ENCODE measurements at places on chromosomes 2 and 18. TPM values are rescaled to one million over a fixed set of nuclear protein-coding genes. Genes with fewer than 3 reads are reported as not detected.

The CXCR4 gene
- total RNA-seq: 12.4 TPM

The SPATA3 gene
- total RNA-seq: not detected

The GATA6 gene
- total RNA-seq: 58.4 TPM

The SCTR gene
- 0.56 TPM for total RNA-seq

The ERICH2 gene
- 2.4 TPM for total RNA-seq

The NEU2 gene
- not detected for total RNA-seq

The SLC40A1 gene
- 49.6 TPM for total RNA-seq

The ANTXR1 gene
- 0.86 TPM for total RNA-seq

The SLC14A1 gene
- not detected for total RNA-seq

The SLC5A7 gene
- not detected for total RNA-seq

The DHRS9 gene
- total RNA-seq: 16.6 TPM

The STRN gene
- total RNA-seq: 25.9 TPM

The STAT4 gene
- 1.3 TPM for total RNA-seq

The RRM2 gene
- 154 TPM for total RNA-seq

The CSRNP3 gene
- total RNA-seq: 0.86 TPM

The TMEM37 gene
- 0.61 TPM for total RNA-seq

The IL36A gene
- not detected for total RNA-seq

The AAMP gene
- 117 TPM for total RNA-seq

The MAL gene
- total RNA-seq: not detected

The BOLL gene
- not detected for total RNA-seq

The GDF7 gene
- not detected for total RNA-seq

The RGPD4 gene
- not detected for total RNA-seq

The CCDC148 gene
- total RNA-seq: 5.1 TPM

The RBKS gene
- total RNA-seq: 2.3 TPM

The MTLN gene
- 54.1 TPM for total RNA-seq

The LTBP1 gene
- total RNA-seq: 13.9 TPM

The IL36B gene
- total RNA-seq: not detected

The AOX1 gene
- 0.45 TPM for total RNA-seq

The FTCDNL1 gene
- 1.9 TPM for total RNA-seq

The SAG gene
- total RNA-seq: not detected

The RNF103 gene
- 33.3 TPM for total RNA-seq

The SLC23A3 gene
- total RNA-seq: 4.4 TPM

The CIB4 gene
- total RNA-seq: not detected

The SYT4 gene
- not detected for total RNA-seq
